Left lung (tissue), 14 donors: ENCODE measurements at places on chromosomes 2 and 18. TPM values are rescaled to one million over a fixed set of nuclear protein-coding genes. Genes with fewer than 3 reads are reported as not detected.

DNA sequence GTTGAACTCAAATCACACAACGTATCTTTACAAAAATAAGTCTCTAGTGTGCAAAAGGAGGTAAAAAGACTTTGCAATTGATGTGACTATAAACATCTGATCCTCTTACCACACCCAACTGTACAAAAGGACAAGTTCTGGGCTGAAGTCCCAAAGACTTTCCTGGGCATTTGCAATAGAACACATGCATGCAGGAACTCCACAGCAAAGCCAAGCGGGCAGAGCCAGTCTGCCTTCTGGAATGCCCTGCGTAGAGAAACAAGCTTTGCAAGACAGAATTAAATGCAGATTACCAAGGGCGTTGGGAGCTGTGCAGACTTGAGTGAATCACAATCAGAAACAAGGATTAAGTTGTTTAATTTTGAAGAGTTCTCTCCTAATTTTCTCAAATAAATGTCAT, 208.4 kb upstream of the ZNF521 start:
- H3K27me3 ChIP-seq, result no peaks in the 10 kb centered on the region
- H3K4me3 ChIP-seq, result no peak overlapping the region
- H3K36me3 ChIP-seq, result no peaks in the 10 kb centered on the region
- no peak overlapping the region for H3K27ac ChIP-seq
- no peak for DNase-seq

DNA sequence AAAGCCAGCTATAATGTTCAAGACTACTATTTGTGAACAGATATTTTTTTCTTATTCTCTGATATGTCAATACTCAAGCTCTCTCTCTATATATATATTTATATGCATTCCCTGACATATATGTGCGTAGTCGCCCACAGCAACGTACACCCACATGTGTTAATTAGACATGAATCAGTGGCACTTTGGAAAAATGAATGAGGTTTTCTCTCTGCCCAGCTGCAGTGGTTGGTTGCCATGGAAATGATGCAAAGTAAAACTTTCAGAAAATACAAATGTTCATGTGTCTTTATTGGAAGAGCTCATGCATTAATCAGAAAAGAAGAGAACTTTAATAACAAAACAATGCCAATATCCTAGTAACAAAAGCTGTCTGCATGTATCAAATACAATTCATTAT, 34.7 kb downstream of the UNC80 start:
- no peak for DNase-seq
- no peaks in the 10 kb centered on the region for H3K27me3 ChIP-seq
- no peaks in the 10 kb centered on the region for H3K36me3 ChIP-seq
- no peaks in the 10 kb centered on the region for H3K4me1 ChIP-seq
- H3K4me3 ChIP-seq, result no peak overlapping the region
- H3K27ac ChIP-seq, result no peak overlapping the region

GRCh38 chr18:63314062-63314790, 5.3 kb downstream of the BCL2 start:
- peaks cover 12% of the 10 kb centered on the region for H3K4me1 ChIP-seq
- no peak overlapping the region for H3K4me3 ChIP-seq
- DNase-seq, result no peak
- no peaks in the 10 kb centered on the region for H3K36me3 ChIP-seq

DNA sequence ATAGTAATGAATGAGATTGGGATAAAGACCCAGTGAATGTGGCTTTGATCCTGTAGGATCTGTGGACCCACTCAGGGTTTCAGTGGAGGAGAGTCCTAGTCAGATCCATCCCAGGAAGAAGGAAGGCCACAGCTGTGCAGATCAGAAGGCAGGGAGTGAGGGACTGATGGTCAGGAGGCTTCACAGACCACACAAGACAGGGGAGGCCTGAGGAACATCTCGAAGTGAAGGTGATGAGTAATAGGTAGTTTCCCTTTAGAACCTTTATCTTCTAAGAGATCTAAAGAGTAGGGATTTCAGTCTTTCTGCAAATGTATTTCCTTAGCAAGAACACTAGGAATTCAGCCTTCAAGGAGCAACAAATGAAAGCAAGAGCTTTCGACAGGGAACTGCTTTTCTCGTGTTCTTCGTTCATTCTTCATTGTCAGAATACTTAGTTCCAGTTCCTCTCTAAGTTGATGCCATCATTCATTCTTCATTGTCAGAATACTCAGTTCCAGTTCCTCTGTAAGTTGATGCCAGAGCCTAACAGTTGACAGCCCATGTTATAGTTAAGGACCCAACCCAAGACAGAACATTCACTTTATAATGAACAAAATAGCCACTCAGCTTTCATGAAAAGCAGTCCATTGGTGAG, 150.2 kb upstream of the EPAS1 start:
- peaks cover 4% of the 10 kb centered on the region for H3K4me1 ChIP-seq
- no peak for DNase-seq
- no peak overlapping the region for H3K4me3 ChIP-seq
- no peak overlapping the region for H3K27ac ChIP-seq
- no peaks in the 10 kb centered on the region for H3K27me3 ChIP-seq
- peaks cover 15% of the 10 kb centered on the region for H3K36me3 ChIP-seq

GRCh38 chr2:222827417-222827816, 33.4 kb upstream of the ACSL3 start:
- H3K27ac ChIP-seq, result no peak overlapping the region
- no peak overlapping the region for H3K4me3 ChIP-seq
- H3K27me3 ChIP-seq, result no peaks in the 10 kb centered on the region
- DNase-seq, result no peak
- no peaks in the 10 kb centered on the region for H3K4me1 ChIP-seq

- no peak within 1 kb of the TSS for H3K4me3 ChIP-seq
- peaks cover 77% of the 10 kb centered on the region for H3K27me3 ChIP-seq
- peak within 1 kb of the TSS; percentile 18 for H3K27ac ChIP-seq
- H3K36me3 ChIP-seq, result no peaks in the 10 kb centered on the region
Observed at GRCh38 chr2:26692279-26692896, at the start of gene KCNK3. Gene KCNK3, plus strand, starts transcription at chr2:26692722. Its CDS starts 154 bp downstream, at chr2:26692876.

DNA sequence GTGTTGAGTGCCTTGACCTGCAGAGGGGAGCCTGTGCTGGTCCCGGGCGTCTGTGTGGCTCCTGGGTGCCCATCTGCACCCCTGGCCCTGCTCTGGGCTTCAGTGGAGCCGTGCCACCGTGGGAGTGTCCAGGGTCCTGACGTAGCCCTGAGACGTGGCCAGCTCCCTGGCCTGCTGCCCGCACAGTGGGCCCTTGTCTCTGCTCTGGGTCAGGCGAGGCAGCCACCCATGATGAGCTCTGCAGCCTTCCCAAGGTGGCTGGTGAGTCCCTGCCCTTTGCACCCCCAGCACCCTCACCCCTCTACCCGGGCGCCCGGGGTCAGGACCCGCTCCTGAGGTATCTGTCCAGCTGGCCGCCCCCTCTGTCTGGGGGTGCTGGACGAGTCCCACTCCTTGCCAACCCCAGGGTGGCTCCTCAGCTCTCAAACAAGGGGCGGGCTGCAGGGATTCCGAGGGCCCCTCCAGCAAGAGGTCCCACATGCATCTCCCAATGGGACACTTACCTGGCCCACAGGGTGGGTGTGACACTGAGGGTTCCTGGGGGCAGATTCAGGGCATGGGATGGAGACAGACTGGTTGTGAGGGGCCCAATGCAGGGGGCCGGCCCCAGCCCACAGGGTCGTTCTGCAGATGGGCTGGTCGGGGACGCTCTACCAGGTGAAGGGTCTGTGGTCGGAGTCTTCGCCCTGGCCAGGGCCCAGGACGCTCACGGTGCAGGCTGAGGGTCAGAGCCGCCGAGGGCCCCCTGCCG, 2.4 kb downstream of the NEU4 start:
- no peaks in the 10 kb centered on the region for H3K36me3 ChIP-seq
- no peak overlapping the region for H3K27ac ChIP-seq
- H3K4me1 ChIP-seq, result peaks cover 6% of the 10 kb centered on the region
- peaks cover 53% of the 10 kb centered on the region for H3K27me3 ChIP-seq
- peak; percentile 72 for DNase-seq

GRCh38 chr18:35157181-35157580, 83.7 kb upstream of the ZNF397 start:
- no peak for DNase-seq
- H3K4me1 ChIP-seq, result no peaks in the 10 kb centered on the region
- H3K27me3 ChIP-seq, result no peaks in the 10 kb centered on the region
- no peaks in the 10 kb centered on the region for H3K36me3 ChIP-seq
- no peak overlapping the region for H3K4me3 ChIP-seq
- H3K27ac ChIP-seq, result no peak overlapping the region

GRCh38 chr2:169761251-169761969, 27.8 kb downstream of the KLHL23 start:
- no peak overlapping the region for H3K4me3 ChIP-seq
- H3K27ac ChIP-seq, result no peak overlapping the region
- H3K4me1 ChIP-seq, result no peaks in the 10 kb centered on the region
- H3K27me3 ChIP-seq, result no peaks in the 10 kb centered on the region

GRCh38 chr2:109497911-109498870, 115.6 kb downstream of the SEPTIN10 start:
- no peaks in the 10 kb centered on the region for H3K27me3 ChIP-seq
- H3K27ac ChIP-seq, result no peak overlapping the region
- no peak for DNase-seq
- no peak overlapping the region for H3K4me3 ChIP-seq
- H3K4me1 ChIP-seq, result peaks cover 15% of the 10 kb centered on the region

GRCh38 chr2:46268196-46268595, 29.0 kb upstream of the EPAS1 start:
- no peaks in the 10 kb centered on the region for H3K27me3 ChIP-seq
- H3K4me1 ChIP-seq, result peaks cover 31% of the 10 kb centered on the region
- no peaks in the 10 kb centered on the region for H3K36me3 ChIP-seq
- DNase-seq, result no peak
- H3K27ac ChIP-seq, result peak overlapping the region; percentile 10

DNA sequence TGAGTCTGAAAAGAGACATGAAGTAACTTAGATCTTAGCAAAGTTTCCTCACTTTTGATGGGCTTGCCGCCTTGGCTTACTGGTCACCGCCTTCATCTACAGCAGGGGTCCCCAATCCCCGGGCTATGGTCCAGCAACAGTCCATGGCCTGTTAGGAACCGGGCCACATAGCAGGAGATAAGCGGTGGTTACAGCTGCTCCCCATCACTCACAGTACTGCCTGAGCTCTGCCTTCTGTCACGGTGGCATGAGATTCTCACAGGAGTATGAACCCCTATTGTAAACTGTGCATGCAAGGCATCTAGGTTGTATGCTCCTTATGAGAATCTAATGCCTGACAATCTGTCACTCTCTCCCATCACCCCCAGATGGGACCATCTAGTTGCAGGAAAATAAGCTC, 72.9 kb downstream of the BIN1 start:
- H3K36me3 ChIP-seq, result no peaks in the 10 kb centered on the region
- no peaks in the 10 kb centered on the region for H3K27me3 ChIP-seq
- H3K4me1 ChIP-seq, result no peaks in the 10 kb centered on the region

DNA sequence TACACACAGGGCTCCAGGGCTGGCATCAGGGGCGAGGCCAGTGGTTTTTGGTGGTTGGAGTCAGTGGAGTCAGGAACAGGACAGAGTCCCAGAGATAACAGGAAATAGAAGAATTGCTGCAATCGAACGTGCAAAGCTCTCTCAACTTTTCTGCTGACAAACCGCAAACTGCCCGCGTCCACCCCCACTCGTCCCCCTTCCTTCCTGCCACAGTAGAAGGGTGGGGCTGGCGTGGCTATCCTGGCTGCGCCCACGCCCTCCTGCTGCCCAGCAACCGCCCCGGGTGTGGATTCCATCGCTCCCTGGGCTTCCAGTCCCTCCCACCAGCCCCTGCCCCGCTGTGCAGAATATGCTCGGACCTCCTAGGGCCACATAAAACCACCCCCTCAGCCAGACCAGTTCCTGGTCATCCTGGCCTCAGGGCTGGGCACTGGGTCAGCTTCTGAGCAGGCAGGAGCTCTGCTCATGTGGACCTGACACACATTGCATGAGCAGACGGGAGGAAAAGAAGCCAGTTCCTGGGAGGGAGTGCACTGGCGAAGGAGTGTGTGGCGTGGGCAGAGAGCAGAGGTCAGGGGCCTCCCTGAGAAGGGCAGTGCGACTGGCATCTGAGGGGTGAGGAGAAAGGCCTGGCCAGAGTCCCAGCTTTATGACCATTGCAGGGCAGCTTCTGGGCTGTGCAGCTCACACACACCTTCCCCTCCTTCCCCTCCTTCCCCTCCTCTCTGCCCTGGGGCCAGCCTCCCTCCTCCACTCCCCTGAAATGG, 85.4 kb upstream of the ATG16L1 start:
- H3K4me1 ChIP-seq, result peaks cover 8% of the 10 kb centered on the region
- peak; percentile 94 for DNase-seq
- H3K4me3 ChIP-seq, result no peak overlapping the region
- H3K27me3 ChIP-seq, result no peaks in the 10 kb centered on the region

- H3K36me3 ChIP-seq, result no peaks in the 10 kb centered on the region
- DNase-seq, result no peak
- H3K27ac ChIP-seq, result no peak overlapping the region
Observed at GRCh38 chr2:898319-898718, 52.3 kb upstream of the SNTG2 start.

DNA sequence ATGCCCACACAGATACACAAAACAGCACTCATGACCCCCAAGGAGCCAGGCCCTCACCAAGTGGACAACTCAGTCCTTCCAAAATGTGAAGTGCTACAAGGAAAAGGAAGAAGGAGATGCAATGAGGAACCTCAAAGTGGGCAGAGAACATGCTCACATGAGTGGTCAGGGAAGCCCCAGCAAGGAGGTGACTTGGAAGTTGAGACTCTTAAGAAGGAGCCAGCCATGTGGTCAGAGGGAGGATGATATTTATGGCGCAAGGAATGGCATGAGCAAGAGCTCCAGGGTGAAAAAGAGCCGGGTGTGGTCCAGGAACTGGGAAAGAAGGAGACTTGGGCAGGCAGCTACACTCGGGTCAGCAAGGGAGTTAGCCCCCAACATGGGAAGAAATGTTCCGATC, 30.0 kb upstream of the KLHL29 start:
- peaks cover 3% of the 10 kb centered on the region for H3K4me1 ChIP-seq
- DNase-seq, result no peak
- no peaks in the 10 kb centered on the region for H3K36me3 ChIP-seq
- no peak overlapping the region for H3K4me3 ChIP-seq
- H3K27me3 ChIP-seq, result no peaks in the 10 kb centered on the region

DNA sequence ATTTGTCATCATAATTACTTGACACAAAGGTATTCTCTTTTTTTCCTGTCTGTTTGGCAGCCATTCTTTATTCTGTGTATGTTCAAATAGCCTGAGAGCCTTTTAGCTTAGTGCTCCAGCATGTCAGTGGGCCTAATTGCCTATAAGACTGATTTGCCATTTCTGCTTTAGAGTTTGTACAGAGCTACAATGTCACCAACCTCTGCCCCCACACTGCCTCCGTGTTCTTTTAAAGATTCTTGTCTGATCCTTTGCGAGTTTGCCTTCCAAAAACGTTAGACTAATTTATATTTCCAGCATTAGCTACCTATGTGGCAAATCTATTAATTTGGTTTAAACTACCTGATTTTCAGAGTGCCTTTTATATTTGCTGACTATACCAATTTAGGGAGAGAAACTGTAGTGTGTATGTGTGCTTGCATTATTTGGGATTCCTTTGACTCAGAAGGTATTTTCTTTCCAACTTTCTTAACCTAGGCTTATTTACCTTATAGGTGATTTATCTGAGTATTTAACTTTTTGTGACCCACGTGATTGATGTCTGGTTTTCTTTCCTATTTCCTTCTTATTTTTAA, 70.8 kb downstream of the FAM117B start:
- no peak overlapping the region for H3K27ac ChIP-seq
- H3K4me3 ChIP-seq, result no peak overlapping the region
- no peaks in the 10 kb centered on the region for H3K27me3 ChIP-seq
- DNase-seq, result no peak
- H3K36me3 ChIP-seq, result no peaks in the 10 kb centered on the region

CDC42EP3 gene
- 24.3 TPM for polyA plus RNA-seq

ERLEC1 gene
- 54.3 TPM for polyA plus RNA-seq

SGPP2 gene
- 6.3 TPM for polyA plus RNA-seq

SERPINB11 gene
- polyA plus RNA-seq, result not detected

MAP3K19 gene
- 3.9 TPM for polyA plus RNA-seq

CAVIN2 gene
- 75.4 TPM for polyA plus RNA-seq

KIF1A gene
- polyA plus RNA-seq, result 4.2 TPM
